ENCODE measurements at places on chromosomes 2 and 18.

GRCh38 chr2:26298638-26299393 is 47.1 kb upstream of the SELENOI start:
- no peak for DNase-seq

DNA sequence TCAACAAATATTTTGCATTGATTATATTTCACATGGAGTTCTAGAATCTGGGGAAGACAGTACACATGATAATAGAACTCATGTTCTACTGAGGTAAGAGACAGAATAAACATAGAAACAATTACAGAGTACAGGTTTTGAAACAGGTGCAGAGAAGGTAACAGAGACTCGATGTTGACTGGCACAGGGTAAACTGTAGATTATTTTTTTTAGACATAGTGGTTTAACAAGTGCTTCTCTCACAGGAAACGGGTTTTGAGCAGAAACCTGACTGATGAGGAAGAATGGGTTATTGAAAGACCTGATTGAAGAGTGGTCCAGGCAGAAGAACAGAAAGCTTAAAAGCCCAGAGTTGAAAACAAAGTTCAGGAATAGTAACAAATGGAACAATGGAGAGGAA is 1002.5 kb upstream of the FAM98A start:
- DNase-seq = no peak

- DNase-seq = no peak
Measured at GRCh38 chr2:124034265-124034664, 9.2 kb downstream of the CNTNAP5 start.

- no peak for DNase-seq
Measured at GRCh38 chr18:72799106-72799505, 68.7 kb downstream of the NETO1 start.
